ENCODE measurements at places on chromosomes 2 and 18. TPM values are rescaled to one million over a fixed set of nuclear protein-coding genes. Genes with fewer than 3 reads are reported as not detected.

Gene ZAP70
- total RNA-seq, result not detected

Gene ACSL3
- 269 TPM for total RNA-seq

Gene ANKRD62
- total RNA-seq, result 0.13 TPM

Gene G6PC2
- not detected for total RNA-seq

Gene CDKL4
- 0.13 TPM for total RNA-seq

Gene ANO7
- total RNA-seq, result 0.13 TPM

Gene MAPRE3
- 2.8 TPM for total RNA-seq

Gene TXNDC2
- under 0.01 TPM for total RNA-seq

Gene TNFAIP6
- 2.6 TPM for total RNA-seq

Gene SLC4A3
- total RNA-seq, result 3.6 TPM

Gene DPP10
- total RNA-seq, result 0.26 TPM

Gene C1GALT1C1L
- not detected for total RNA-seq

Gene BARD1
- 6.8 TPM for total RNA-seq

Gene IL1B
- total RNA-seq, result 41.0 TPM

Gene BOLL
- not detected for total RNA-seq

Gene UGT1A9
- total RNA-seq, result not detected

Gene RUFY4
- total RNA-seq, result not detected

Gene SLC8A1
- 3.7 TPM for total RNA-seq

Gene RRM2
- total RNA-seq, result 1.0 TPM

Gene COL4A4
- 0.13 TPM for total RNA-seq

Gene MTIF2
- total RNA-seq, result 72.1 TPM

Gene PKDCC
- 0.79 TPM for total RNA-seq

Gene MLPH
- 14.7 TPM for total RNA-seq

Gene CPLX4
- total RNA-seq, result not detected

Gene IFIH1
- 2.6 TPM for total RNA-seq

Gene NT5C1B
- total RNA-seq, result not detected

Gene DSC2
- 49.0 TPM for total RNA-seq

Gene UGT1A8
- total RNA-seq, result under 0.01 TPM

Gene ABCG8
- under 0.01 TPM for total RNA-seq

Gene NGEF
- 6.1 TPM for total RNA-seq

Gene REEP1
- under 0.01 TPM for total RNA-seq

Gene GPR39
- total RNA-seq, result 7.1 TPM

Gene NLRC4
- 0.53 TPM for total RNA-seq

Gene GALNT14
- total RNA-seq, result 12.4 TPM

Gene SETBP1
- 1.3 TPM for total RNA-seq

Gene FBLN7
- total RNA-seq, result under 0.01 TPM

Gene EVX2
- total RNA-seq, result not detected

Gene ARHGAP28
- total RNA-seq, result 0.26 TPM

Gene OBSL1
- 15.2 TPM for total RNA-seq

Gene SP140L
- total RNA-seq, result 1.6 TPM

Gene CD28
- not detected for total RNA-seq

Gene TRIM43
- under 0.01 TPM for total RNA-seq

Gene VAMP5
- total RNA-seq, result 5.5 TPM

Gene CPS1
- total RNA-seq, result 12.6 TPM

All from bronchial epithelial cell (primary cell).